OCI-LY7 (cell line): ENCODE measurements at places on chromosomes 13 and 19. TPM values are rescaled to one million over a fixed set of nuclear protein-coding genes. Genes with fewer than 3 reads are reported as not detected.

- DNase-seq = no peak
Measured at GRCh38 chr13:19020988-19021387, 160.6 kb downstream of the TUBA3C start.

DNA sequence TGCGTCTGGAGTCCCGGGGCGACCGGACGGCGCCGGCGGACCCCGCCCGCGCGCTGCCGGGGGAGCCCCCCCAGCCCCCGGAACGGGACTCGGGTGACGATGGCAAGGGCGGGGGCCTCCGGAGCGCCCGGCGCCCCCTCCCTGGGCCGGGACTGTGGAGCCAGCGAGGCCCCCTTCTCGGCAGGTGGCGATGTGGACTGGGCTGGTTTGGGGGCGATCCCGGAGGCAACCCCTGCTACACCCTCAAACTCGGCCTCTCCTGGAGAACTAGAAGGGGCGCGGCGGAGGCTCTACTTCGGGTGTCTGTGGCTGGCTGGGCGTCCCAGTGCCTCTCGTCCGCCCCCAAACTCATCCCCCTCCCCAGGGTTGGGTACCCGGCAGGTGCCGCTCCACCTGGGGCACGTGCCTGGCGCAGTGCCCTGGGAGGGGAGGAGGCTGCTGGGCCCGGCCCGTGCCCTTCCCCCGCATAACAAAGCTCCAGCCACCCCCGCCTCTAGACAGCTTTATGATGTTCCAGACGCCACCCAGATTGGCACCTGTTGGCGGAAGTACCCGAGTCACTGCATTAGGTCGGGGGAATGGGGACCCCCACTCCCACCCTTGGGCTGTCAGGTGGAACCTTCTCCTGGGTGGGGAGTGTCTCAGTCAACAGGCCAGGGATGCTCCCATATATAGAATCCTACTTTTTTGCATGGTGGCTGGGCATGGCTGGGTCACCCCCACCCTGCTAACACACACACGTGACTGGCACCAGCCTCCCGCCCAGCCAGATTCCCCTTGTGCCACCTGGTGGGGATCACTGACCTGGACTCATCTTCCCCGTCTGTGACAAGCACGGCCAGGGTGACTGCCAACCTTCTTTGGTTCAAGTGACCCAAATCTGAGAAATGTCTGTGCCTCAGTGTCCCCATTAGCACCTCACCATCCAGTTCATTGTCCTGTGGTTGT is 722 bp downstream of the PKN1 start:
- DNase-seq = peak; percentile 59

C19orf18 gene
- total RNA-seq = not detected in 2 replicates

PALM gene
- 0.42 and 1.2 TPM in 2 replicates for total RNA-seq

PNMA8B gene
- total RNA-seq = 0.33 and 0.40 TPM in 2 replicates

DNA sequence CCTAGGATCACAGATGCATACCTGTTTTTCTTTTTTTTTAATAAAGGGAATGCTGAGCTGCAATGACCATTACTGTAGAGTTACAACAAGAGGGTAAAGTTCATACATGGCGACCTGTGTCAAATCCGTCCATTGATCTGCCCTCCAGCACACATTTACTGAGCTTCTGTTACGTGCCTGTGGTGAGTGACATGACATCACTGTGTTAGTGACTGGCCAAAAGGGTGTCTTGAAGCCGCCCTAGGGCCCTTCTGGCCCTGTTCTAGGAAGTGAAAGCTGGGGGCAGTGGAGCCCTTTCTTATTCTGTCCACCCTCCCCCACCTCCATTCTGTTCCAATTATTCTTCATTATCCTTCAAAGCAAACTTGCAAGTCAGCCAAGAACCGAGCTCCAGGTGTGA is 66.3 kb downstream of the ZIC5 start:
- no peak for DNase-seq

GRCh38 chr13:97934590-97934989 is 18.9 kb upstream of the IPO5 start:
- no peak for DNase-seq

DNA sequence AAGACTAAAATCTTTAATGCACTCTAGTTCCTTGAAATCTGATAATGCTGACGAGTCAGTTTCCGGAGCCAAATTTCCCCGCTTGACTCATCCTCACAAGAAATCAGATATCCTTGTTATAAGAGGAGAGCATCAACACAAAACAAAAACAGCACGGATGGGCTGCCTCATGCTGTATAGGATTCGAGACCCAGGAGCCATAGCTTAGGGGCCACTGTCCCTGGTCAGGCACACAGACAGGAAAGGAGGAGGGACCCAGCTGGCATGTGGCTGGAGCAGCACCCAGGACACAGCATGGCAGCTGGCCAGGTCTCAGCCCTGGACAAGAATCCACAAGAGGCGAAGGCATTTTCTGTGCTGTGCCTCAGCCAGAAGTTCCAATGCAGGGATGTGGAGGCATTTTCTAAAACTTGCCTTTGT is 110.2 kb upstream of the SPATA13 start:
- no peak for DNase-seq

GRCh38 chr13:60343978-60344377 is 53.0 kb upstream of the TDRD3 start:
- DNase-seq = no peak

DNA sequence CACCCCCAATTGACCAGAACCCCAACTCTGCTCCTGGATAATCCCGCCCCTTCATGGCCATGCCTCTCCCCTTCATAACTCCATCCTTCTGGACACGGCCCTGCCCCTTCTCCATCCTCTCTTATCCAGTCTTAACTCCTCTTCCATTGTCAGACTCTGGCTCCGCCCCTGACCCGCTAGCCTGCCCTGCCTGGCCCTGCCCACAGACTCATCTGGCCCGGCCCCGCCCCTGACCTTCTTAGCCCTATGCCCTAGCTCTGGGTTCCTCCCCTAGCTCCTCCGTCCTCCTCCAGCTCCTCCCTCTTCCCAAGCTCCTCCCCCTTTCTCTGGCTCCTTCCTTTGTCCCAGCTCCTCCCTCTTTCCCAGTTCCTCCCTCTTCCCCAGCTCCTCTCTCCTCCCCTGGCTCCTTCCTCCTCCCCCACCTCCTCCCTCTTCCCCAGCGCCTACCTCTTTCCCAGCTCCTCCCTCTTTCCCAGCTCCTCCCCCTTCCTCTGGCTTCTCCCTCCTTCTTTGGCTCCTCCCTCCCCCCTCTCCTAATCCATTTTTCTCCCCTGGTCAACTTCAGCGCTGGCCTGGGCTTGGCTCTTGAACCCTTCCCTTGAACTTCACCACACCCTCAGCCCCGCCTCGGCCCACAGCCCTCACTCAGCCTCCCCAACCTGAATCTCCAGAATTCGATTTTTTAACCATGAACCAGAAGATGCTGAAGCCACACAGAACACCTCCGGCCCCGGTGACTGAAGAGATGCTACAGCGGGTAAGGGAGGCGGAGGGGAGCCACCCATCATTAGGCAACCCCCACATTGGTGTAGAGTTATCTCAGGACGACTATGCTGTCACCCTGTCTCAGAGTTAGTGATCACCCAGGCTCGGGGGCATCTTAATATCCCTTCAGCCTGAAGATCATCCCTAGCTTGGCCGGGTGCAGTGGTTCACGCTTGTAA is 9.2 kb upstream of the ZNF358 start:
- peak; percentile 81 for DNase-seq

TMEM86B gene
- total RNA-seq = 13.7 and 13.8 TPM in 2 replicates

DNA sequence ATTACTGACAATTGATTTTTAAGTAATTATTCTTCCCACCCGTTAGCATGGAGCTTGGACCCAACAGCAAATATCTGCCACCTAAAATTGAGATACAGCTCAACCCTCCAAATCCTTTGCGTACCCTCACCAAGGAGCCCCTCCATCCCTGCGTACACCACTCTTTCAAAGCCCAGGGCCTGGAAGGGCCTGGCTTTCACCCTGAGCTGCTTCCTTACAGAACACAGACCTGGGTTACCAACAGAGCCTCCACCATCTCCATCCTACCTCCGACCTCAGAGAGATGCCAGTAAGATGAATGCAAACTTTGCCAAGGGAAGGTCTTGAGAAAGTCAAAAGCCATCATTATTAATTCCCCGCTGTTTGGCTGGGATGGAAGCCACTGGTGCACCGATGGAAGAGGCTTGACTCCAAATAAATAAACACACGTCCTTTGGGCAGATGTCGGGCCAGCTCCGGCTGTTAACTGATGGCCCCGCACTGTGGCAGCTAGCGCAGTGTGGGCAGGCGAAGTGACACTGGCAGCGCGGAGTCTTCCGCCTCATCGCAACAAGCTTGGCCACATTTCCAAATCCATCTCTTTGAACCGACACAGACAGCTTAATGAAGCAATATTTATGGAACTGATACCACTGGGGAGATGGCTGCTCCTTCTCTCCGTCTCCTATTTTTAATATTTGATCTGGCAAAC is 150.2 kb upstream of the VSTM2B start:
- DNase-seq = no peak

PINLYP gene
- 0.40 and 0.81 TPM in 2 replicates for total RNA-seq

DNA sequence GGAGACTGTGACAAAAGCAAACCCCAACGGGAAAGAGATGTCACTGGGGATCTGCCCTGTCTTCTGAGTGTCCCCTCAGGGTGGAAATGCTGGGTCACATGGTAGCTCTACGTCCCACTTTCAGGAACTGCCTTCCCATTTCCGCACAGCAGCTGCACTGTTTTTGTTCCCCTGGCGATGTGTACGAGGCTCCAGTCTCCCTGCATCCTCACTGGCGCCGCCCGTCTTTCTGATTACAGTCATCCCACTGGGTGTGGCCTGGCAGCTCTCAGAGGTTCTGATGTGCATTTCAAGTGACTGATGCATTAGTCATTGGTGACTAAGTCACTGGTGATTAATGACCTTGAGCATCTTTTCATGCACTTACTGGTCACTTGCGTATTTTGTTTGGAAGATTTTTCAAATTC is 21.2 kb downstream of the PCID2 start:
- no peak for DNase-seq

LRRC8E gene
- total RNA-seq = not detected in 2 replicates

ZNF578 gene
- not detected in 2 replicates for total RNA-seq

DNA sequence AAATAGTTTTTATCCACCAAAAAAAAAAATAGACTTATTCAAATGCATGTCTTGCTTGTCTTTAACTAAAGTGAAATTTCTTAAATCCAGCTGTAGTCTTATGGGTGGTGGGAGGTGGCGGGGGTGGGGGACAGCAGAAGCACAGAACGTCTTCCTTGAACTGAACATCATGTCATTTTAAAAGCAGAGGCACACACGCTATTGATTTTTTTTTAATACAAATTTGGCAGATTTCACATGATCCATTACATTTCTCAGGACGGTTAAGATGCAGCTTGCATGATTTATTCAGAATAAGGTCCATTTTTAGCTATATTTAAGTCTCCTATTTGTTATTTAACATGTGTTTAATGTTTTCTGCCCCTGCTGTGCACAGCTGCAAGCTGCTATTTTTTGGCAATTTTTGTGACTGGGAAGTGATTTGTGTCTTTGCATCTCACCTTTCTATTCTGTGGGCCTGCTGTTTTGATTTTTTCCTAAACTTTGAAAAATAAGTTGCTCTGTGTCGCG is 274.0 kb downstream of the TSHZ3 start:
- no peak for DNase-seq

DNA sequence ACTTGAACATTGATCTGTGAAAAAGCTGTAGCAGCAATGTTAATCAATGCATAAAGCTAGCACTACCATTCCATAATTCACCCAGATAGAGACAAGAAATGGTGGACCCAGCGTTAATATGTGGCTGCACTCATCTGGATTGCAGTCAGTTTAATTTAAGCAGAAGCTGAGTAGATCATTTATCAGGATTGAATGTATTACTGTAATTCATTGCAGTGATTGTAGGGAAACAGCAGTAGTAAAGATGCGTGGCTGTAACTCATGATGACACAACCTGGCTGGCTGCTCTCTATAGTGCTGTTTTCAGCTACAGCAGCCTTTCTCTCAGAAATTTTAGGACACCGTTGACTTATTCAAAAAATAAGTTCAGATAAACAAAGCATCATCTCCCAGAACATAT is 499.5 kb upstream of the SLITRK6 start:
- no peak for DNase-seq

- no peak for DNase-seq
Measured at GRCh38 chr13:105255472-105255871, 1280.0 kb downstream of the EFNB2 start.
